ENCODE measurements at places on chromosomes 16 and 17.

GRCh38 chr16:52398491-52398960 lies 148.4 kb downstream of the TOX3 start:
- DNase-seq, result no peak

GRCh38 chr16:11604783-11605563 lies 18.3 kb upstream of the LITAF start:
- DNase-seq, result no peak

DNA sequence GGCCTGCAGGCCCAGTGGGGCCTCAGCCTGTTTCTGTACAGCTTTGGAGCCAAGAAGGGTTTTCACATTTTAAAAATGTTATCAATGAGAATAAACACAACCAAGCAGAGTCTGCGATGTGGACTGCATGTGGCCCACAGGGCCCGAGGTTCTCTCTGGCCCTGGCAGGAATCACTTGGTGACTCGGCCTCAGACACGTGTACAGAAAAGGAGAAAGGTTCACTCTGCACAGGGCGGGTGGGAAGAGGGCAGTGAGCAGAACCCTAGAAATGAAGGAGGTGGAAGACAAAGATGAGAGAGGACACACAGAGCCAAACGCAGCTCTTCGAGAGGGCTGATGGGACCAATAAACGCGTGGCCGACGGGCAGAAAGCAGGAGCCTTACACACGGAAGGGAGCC lies 11.6 kb upstream of the ZNF750 start:
- DNase-seq, result no peak

DNA sequence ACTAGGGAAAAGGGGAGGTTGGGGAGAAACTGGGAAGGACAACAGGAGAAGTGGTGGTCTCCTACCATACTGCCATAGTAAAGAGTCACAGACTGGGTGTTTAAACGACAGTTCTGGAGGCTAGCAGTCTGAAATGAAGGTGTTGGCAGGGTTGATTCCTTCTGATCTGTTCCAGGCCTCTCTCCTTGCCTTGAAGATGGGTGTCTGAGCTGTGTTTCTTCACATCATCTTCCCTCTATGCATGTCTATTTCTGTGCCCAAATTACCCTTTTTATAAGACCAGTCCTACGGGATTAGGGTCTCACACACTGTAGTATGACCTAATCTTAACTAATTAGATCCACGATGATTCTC lies 79.8 kb upstream of the TMEM97 start:
- no peak for DNase-seq

GRCh38 chr17:81165246-81166032 lies at the start of gene PVALEF:
TSS of gene PVALEF (plus strand) at chr17:81165507. CDS start at chr17:81181227, 15,720 bp downstream.
- peak; percentile 64 for DNase-seq

GRCh38 chr16:53356478-53357207 lies 77.6 kb upstream of the RBL2 start:
- no peak for DNase-seq

DNA sequence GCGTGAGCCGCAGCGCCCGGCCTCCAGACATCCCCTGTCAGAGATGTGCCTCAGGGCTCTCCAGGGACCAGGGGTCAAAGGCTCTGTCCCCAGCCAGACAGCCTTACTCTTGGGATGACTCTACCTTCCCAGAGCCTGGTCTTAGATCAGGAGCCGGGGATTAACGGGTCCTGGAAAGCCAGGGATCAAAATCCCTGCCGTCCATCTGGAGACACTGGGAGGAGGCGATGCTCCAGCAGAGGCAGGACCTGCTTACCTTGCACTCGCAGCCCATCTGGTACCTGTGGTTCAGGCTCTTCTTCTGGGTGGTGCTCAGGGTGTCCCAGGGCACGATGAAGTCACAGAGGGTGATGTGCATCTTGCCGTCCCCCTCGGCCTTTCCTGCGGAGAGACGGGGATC lies 16.7 kb upstream of the USP36 start:
- DNase-seq, result no peak

DNA sequence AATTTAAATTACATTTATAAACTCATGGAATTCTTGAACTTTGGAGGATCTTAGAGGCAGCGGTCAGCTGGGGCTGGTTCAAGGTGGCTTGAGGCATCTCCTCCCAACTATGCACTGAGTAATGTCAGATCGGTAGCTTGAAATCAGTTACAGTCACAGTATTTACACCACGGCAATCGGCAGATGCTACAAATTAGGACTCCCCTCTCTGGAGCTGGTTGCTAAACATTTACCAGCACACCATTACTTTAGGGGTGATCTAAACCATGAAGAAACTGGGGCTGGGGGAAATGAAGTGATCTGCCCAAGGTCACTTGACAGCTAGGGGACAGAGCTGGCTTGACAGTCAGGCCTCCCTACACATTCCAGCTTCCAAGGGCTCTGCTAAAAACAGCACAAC lies 137.6 kb downstream of the IRX3 start:
- DNase-seq, result no peak

DNA sequence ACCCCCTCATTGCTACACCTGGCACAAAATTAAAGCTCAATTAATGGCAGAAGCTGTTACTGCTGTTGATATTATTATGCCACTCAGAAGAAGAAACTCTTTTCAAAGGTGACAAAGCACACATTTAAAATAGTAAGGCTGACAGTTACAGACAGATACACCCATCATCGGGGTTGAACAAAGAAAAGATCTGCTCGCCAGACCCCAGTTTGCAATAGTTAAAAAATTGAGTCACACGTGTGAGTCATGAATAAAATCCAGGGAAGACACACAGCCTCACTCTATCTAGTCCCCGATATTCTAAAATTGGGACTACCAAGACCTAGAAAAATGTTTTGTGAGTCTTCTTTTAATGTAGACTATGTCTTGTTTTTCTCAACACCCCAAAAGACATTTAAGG lies 330.0 kb upstream of the SOX9 start:
- DNase-seq, result no peak

DNA sequence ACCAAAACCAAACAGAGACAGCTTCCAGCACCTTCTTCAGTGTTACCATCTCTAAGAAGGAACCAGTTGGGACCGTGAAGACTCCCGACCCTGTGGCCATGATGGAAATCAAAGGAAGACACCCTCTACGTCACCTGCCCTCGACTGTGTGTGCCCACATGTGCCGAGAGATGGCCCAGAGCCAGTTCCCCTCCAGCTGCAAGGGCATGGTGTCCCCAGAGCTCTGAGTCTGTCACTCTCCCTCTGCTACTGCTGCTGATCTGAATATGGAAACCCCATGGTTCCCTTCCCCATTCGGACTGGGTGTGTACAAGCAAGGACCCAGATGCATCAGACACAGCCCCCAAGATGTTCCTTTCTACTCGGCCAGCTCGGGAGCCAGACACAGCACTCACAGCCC lies 76.4 kb downstream of the SOCS1 start:
- no peak for DNase-seq

DNA sequence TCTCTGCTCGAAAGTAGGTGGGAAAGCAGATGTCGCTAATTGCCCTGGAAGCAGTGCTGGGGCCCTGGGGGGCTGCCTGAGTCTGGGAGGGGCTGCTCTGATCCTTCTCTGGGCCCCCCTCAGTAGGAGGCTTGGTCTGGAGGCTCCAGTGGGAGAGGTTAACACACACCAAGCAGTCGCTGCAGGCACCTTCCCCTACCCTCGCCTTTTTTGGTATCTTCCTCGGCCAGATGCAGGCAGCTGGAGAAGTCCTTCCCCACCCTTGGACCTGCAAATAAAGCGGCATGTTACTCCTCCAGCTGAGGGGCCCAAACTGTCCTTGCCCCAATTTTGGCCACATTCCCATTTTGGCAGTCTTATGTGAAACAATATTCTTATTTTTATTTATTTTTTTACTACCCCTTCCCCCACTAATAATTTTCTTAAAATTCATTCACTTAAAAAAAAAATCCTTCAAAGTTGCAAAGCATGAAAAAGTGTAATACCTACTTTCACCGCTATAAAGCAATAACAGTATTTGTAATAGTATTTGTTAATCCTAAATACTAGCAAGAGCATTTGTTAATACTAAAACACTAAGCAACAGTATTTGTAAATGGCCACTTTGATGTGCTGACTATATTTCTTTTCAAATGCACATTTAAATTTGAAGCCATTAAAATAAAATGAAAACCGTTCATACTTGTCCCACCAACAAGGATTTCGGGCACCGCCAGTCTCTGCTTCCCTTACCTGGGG lies 15.0 kb downstream of the C16orf46 start:
- no peak for DNase-seq

GRCh38 chr17:36593656-36594316 lies 2.1 kb downstream of the DHRS11 start:
- no peak for DNase-seq

DNA sequence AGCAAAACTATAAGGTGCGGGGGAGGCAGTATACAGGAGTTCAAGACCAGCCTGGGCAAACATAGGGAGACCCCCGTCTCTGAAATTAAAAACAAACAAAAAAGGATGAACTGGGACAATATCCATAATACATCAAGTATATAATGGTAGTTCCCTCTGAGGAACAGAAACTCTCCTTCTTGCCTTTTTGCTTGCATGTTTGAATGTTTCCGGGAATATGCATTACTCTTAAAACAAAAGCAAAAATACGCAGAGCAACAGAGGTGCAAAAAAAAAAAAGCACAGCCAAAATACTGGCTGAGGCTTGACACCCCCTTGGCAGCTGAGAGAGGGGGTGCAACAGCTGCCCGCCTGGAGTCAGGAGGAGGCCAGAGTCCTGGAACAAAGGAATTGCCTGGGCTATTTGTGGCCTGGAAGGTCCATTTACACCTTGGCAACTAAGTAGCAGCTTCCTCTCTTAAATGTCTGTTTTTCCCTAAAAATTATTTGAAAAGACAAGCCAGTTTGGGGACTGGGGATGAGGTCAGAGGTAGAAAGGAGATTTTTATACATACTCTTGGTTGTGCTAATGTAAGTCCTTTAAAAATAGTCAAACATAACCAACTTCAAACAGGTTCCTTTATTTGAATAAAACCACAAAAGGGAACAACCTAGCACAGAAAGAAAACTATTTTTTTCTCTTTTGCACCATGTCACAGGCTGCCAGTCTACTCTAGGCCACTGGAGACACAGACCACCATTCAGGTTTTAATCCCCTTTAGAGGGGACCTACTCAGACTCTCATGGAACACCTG lies 19.5 kb downstream of the USP7 start:
- DNase-seq, result no peak

GRCh38 chr17:16100737-16101400 lies 101.2 kb downstream of the TTC19 start:
- no peak for DNase-seq

DNA sequence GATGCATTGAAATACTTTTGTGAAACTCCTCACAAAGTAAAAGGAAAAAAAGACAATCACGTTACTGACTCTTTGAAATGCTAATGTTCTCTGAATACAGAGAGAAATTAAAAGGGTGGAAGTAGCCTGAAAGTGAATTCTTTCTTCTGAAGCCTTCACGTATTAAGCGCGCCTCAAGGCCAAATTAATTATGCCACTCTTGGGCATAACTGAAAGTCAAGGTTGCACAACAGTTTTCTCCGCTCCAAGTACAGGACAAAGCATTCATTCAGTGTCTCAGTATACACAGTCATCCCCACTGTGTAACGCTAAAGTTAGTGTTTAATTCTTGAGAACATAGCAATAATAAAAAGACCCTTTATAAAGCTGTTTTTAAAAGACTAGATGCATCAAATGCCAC lies 21.5 kb downstream of the PARN start:
- no peak for DNase-seq

All from HEK293T (cell line).